ENCODE measurements at places on chromosomes 3 and 15. TPM values are rescaled to one million over a fixed set of nuclear protein-coding genes. Genes with fewer than 3 reads are reported as not detected.

Gene RGMA
- polyA plus RNA-seq = 33.6 TPM

DNA sequence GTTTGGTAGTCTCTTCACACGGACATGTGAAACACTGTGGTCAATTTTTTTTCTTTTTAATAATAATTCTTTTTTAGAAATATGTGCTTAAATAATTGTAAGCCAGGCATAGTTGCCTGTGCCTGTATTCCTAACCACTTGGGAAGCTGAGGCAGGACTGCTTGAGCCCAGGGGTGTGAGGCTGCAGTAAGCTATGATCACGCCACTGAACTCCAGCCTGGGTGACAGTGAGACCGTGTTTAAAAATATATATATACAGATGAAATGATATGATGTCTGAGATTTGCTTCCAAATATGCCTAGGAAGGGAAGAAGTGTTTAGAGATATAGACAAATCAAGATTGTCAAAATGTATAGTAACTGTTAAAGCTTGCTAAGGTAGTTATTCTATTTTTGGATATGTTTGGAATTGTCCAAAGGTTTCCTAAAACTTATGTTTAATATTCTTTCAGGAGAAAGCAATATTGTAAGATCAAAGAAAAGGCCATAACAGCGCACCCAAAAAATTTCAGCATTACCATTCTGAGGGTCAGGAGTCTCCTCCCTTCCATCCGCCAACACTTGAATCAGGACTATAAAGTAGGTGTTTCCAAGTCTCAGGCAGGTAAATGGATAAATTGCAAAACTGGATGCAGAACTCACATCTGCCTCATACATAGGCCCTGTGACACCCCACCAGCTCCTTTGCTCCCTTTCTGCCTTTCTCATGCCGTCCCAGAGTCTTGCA lies 532 bp upstream of the SELENOT start:
- no peak for DNase-seq
- peak overlapping the region; percentile 93 for H3K27ac ChIP-seq
- H3K36me3 ChIP-seq = no peaks in the 10 kb centered on the region
- H3K27me3 ChIP-seq = no peaks in the 10 kb centered on the region

Gene IQCF5
- not detected for polyA plus RNA-seq

GRCh38 chr15:36544518-36545466 lies 34.6 kb upstream of the CDIN1 start:
- H3K4me3 ChIP-seq = no peak overlapping the region
- no peak overlapping the region for H3K27ac ChIP-seq
- H3K27me3 ChIP-seq = no peaks in the 10 kb centered on the region
- no peaks in the 10 kb centered on the region for H3K36me3 ChIP-seq
- no peak for DNase-seq
- no peaks in the 10 kb centered on the region for H3K4me1 ChIP-seq

DNA sequence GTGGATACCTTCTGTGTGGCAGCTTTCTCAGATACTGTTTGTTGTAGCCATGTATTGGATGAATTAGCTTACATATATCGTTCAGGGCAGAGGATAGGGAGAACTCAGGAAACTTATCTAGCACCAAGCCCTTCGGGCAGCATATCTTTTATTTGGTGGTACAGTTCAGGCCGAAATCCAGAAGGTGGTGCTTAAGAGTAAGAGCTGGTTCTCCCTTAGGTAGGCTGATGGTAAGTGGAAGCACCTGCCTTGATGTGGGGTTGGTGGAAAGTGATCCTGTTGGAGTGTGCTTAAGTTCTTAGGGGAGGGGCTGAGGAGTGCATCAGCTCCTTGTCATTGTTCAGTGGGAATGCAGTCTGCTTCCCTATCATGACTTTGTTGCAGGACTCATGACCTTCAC lies 187.5 kb downstream of the DOCK3 start:
- no peaks in the 10 kb centered on the region for H3K4me1 ChIP-seq
- DNase-seq = no peak
- no peaks in the 10 kb centered on the region for H3K36me3 ChIP-seq

DNA sequence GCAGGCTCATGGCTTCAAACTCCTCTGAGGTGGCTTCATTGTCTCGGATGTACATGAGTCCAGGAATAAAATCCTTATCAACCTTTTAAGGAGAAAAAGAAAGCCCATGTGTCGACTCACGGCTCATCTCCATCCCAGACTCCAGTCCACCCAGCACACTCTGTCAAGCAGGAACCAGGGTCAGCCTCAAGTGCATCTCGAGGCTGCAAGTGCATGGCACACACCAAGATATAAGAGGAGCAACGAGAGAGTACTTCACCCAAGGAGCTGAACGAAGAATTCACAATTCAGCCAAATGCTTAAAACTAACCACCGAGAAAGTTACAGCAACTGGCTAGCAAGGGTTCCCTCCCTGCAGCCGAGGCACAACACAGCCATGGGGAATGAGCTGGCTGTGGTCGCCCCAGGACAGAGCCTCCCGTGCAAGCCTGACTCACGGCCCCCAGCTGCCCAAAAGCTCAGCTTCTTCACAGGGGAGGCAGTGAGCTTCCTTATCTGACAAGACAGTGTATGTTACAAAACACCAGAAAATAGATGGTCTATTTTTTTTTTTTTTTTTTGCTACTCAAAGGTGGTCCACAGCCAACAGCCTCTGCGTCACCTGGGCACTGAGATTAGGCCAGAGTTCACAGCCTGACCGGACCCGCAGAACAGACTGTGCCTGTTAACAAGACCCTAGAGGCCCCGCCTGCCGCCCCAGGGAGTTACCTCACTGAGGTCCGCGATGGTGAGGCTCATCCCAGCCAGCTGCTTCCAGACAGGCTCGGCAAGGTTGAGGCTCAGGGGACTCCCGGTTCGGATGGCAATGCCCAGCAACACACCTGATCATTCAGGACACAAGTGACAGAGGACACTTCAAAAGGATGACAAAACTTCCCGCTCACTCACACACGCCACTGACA lies 15.9 kb upstream of the OCA2 start:
- H3K4me3 ChIP-seq = no peak overlapping the region
- H3K27me3 ChIP-seq = no peaks in the 10 kb centered on the region
- DNase-seq = no peak
- no peaks in the 10 kb centered on the region for H3K36me3 ChIP-seq

- no peak for DNase-seq
- H3K4me1 ChIP-seq = peaks cover 10% of the 10 kb centered on the region
- H3K27ac ChIP-seq = no peak overlapping the region
- H3K36me3 ChIP-seq = no peaks in the 10 kb centered on the region
- H3K27me3 ChIP-seq = no peaks in the 10 kb centered on the region
Measured at GRCh38 chr15:39128746-39129145, 452.1 kb upstream of the THBS1 start.

Gene IQCH
- polyA plus RNA-seq = 0.78 TPM

DNA sequence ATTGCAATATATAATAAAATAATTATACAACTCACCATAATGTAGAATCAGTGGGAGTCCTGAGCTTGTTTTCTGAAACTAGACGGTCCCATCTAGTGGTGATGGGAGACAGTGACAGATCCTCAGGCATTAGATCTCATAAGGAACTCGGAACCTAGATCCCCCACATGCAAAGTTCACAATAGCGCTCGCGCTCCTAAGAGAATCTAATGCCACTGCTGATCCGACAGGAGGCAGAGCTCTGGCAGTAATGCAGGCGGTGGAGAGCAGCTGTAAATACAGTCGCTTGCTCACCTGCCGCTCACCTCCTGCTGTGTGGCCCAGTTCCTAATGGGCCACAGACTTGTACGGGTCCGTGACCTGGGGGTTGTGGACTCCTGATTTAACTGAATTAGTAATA lies 87.8 kb downstream of the P3H2 start:
- H3K27ac ChIP-seq = no peak overlapping the region
- DNase-seq = no peak
- H3K36me3 ChIP-seq = no peaks in the 10 kb centered on the region
- H3K4me3 ChIP-seq = no peak overlapping the region
- H3K4me1 ChIP-seq = no peaks in the 10 kb centered on the region

DNA sequence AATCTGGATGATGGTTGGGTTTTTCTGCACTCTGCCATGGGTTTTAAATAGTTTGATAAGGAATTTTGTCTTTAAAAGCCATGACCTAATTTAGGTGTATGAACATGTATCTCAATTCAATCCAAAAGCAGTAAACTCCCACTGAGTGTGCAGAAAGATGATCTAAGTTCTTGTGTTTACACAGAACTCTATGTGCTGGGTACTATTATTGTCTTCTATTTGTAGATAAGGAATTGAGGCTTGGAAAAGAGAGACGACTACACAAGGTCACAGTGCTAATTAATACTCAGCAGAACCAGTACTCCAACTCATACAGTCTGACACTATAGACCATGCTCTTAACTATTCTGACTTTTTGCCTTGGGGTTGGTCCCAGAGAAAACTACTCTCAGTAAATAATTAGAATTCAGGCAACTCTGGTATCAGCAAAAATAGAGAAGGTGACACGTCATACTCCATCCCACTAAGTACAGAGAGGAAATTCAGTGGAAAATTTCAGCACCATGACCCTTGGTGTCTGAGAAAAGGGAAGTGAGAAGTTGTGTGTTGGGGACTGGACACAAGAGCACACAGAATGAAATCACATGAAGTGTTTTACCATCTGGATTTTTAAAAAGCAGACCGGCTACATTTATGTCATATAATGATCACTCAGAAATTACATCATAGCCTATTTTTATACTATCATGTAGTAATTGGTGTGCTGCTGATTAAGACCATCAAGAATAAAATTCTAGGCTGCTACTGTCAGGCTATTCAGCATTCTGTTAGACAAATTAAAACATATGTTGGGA lies 18.3 kb upstream of the MYH15 start:
- DNase-seq = no peak
- no peak overlapping the region for H3K4me3 ChIP-seq
- H3K27ac ChIP-seq = no peak overlapping the region
- no peaks in the 10 kb centered on the region for H3K27me3 ChIP-seq
- no peaks in the 10 kb centered on the region for H3K4me1 ChIP-seq

GRCh38 chr3:180390313-180390712 lies 211.7 kb upstream of the TTC14 start:
- no peak overlapping the region for H3K4me3 ChIP-seq
- H3K27ac ChIP-seq = no peak overlapping the region
- DNase-seq = no peak

Gene B3GALNT1
- polyA plus RNA-seq = 18.2 TPM

All from ovary (tissue), 10 donors.